ENCODE measurements at places on chromosomes 2 and 18. TPM values are rescaled to one million over a fixed set of nuclear protein-coding genes. Genes with fewer than 3 reads are reported as not detected.

FBXO41 gene
- 27.0 TPM for total RNA-seq

SPP2 gene
- total RNA-seq = not detected

DNA sequence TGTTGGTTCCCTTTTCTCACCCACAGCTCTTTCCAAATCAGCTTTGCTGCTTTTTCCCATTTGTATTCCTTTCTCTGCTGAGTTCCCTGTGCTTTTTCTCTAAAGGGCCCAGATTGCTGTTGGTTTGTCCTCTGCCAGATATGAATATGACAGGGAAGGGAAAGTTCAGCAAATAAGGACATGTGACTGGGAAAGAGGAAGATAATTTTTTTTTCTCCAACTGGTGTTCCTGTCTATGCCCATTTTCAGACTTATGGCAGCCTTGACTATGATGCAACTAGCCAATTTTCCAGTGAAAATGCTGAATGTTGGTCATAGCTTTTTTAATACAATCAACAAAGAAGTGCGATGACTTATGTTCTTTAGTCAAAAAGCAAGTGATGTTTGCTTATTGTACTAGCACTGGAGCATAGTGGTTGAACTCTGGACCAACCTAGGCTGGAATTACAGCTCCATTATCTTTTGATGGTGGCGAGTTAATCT is 7.7 kb downstream of the MDH1 start:
- DNase-seq = no peak

DNA sequence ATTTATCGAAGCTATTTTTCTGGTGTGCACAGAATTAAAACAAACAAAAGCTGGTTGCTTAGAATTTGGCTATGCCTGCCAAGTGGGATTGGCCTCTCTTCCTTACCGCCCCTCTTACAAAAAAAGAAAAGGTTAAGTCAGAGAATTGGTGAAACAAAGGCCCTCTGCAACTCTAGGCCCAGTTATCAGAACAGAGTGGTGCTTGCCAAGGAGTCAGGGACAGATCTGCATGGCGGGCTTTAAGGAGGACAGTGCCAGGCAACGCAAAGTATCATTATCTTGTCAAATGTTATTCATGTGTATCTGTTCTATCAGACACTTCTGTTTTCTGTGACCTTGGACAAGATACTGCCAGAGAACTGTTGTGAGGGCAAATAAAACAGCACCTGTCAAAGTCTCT is 78.3 kb downstream of the TGIF1 start:
- DNase-seq = no peak

GRCh38 chr18:75927791-75928190 is 500.3 kb upstream of the SMIM21 start:
- DNase-seq = no peak

Data from occipital lobe (tissue), 3 donors.